Stimulated activated CD8-positive, alpha-beta memory T cell treated with anti-CD3 and anti-CD28 coated beads, Interleukin-4, amount 100 ng/mL, for 4 hours (primary cell): ENCODE measurements at places on chromosomes 2 and 18.

- no peak for DNase-seq
Observed at GRCh38 chr18:25827961-25828561, 262.4 kb downstream of the SS18 start.

- no peak for DNase-seq
Observed at GRCh38 chr2:20582600-20583221, 68.2 kb downstream of the HS1BP3 start.

DNA sequence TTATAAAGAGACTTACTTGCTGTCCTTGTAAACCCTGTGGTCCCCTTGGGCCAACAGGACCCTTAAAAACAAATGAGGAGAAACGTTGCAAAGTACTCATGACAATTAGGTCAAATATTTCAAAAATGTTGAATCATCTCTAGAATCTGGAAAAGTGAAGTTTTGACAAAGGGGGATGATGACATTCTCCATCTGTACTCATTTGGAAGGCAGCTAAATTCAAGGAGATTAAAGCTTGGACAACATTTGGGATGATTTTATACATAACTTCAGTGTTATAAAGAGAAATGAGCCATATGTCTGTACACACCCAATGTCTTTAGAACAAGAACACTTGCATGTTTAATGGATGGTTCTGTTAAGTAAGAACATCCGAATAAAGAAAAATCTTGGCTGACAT, 92.9 kb downstream of the COL5A2 start:
- DNase-seq = no peak

GRCh38 chr2:160351956-160352355, 141.7 kb downstream of the RBMS1 start:
- DNase-seq = no peak

- no peak for DNase-seq
Observed at GRCh38 chr2:182827182-182827879, 39.1 kb downstream of the FRZB start.

DNA sequence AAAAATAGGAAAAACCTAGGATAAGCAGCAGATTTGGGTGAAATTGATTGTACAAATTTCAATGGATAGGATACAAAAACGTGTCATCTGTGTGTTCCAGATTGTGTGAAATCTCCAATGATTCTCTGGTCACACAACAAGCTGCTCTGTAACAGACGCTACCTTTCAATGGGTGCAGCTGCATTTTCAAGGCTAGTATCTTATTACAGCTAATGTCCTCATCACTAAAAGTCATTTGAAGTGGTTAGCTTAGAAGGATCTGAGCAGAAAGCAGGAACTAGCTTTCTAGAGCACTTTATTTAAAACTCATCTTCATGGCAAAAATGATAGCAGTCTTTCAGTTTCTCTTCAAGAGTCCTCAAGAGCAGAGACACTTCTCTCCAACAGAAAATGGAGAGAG, 364.6 kb downstream of the LRP1B start:
- no peak for DNase-seq

DNA sequence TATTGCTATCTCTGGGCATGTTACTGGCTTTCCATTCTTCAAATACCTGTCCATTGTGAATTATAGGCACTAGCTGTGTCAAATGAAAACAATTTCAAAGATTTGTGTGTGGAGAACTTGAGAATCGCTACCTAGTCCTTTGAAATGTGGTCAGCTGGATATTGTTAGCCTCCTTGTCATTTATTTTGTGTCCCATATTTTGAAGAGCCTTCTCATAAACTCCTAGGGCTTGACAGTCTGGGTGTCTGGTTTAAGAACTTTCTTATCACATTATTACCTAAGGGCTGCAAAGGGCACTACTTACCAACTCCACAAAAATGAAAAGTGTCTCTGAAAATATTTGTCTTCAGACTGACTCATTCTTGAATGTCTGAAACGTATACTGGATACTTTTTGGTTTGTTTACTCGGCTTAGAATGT, 50.2 kb downstream of the COL4A3 start:
- DNase-seq = no peak

DNA sequence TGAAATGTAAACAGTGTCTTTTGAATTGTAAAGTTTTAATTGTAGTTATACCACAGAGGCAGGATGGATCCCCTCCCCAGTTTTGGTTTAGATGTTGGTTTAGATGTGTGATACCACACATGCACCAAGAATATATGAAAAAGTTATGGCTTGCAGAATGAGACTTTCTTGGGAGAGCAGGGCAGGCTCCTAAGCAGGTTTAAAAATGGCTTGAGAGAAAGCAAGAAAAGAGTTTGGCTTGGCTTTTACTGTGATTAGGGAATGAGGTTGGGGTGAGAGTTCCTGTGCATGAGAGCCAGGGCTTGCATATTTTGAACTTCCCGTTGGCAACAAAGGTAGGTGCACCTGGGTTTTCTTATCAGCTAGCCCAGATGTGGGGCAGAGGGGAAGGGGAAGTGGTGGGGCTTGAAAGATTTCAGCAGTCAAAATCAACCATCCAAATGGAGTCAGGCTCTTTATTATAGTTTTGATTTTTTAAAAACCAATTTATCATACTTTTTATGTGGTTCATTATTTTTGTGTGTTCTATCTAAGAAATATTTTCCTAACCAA, 246.9 kb downstream of the MTX2 start:
- DNase-seq = no peak

- no peak for DNase-seq
Observed at GRCh38 chr2:201269764-201270163, 9.4 kb downstream of the CASP8 start.

DNA sequence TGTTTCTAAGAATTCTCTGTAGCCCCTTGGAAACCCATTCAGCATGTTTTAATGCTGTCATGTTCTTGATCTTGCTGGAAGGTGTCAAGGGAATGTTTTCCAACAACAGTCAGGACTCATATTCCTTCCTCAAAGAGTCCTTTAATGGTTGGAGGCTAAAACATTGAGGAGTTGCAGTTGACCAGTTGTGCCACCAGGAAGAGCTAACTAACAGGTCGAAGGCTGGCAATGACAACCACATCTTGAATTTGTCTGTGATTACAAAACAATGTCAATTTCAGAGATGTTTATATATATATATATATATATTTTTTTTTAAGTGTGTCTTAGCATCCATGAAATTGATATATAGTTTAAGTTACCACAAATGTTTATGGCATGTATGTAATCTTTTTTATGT, 151.5 kb downstream of the INO80D start:
- DNase-seq = no peak

- no peak for DNase-seq
Observed at GRCh38 chr2:30038419-30038818, 108.4 kb upstream of the YPEL5 start.

GRCh38 chr2:69914950-69915945, at the start of gene MXD1:
MXD1 (plus strand) TSS chr2:69915109; CDS start chr2:69915331, 222 bp downstream.
- DNase-seq = no peak

DNA sequence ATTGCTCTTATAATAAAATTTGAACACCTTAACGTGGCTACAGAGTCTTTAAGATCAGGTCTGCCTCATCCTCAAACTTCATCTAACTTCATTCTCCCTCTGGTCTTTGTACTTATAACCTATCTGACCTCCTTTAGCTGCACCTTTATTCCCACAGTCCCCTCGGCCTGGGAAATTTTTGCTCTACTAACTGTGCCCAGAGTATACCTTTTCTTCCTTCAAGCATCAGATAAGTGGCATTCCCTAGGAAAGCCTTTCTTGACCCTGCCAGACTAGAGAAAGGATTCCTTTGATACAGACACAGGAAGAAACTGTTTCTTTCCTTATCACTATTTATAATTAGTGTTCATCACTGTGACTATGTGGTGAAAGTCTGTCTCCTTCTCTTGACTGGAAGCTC, 79.2 kb upstream of the RPRM start:
- DNase-seq = no peak

DNA sequence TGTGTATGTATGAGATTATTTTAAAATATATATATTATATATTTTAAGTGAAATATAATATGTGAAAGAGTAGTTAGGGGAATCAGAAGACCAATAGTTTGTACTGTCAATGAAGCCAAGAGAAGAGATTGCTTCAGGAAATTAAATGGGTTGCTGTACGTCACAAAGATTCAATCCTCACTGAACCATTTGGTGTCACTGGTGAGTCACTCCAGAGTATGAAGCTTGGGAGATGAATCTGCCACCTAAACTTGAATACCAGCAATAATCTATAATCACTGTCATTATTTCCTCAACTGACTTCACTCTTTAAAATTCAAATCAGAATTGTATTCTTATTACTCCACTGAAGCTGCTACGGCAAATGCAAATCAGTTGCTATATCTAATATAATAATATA, 41.9 kb upstream of the SCN9A start:
- no peak for DNase-seq

DNA sequence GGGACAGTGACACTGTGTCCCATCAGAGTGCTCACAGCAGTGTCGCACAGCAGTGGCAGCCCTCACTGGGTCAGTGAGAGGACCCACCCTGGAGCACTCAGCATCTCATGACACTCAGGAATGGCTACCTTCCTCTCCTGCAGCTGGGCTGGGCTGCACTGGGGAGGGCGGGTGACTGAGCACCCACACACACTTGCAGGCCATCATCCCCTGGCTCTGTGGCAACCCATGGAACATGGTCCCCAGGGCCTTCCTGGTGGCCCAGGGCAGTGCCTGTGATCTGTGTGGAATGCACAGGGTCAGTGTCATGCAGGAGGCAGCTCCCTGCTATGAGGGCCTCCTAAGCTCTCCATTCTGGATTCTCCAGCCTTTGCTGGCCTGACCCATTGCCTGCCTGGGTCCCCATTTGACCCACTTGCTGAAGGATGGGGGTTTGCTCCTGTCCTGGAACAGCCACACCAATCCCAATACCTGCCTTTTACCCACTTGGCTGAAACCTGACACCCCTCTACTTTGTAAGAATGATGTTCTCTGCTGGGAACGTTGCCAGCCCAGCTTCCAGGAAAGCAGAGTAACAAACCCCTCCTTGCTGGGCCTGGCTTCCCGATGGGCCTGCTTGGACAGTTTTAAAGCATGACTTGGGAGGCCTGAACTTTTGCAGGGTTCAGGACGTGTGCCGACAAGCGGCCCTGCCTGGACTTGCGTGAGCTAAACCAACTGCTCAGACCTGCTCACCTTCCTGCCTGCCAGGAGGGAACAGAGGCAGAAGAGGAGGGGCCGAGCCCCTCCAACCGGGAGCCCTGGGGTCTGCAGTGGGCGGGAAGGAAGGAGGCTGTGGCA, 13.7 kb downstream of the HS6ST1 start:
- DNase-seq = no peak

- DNase-seq = no peak
Observed at GRCh38 chr2:23691106-23691470, 235.8 kb downstream of the ATAD2B start.

- no peak for DNase-seq
Observed at GRCh38 chr2:201931475-201931874, 102.2 kb upstream of the FZD7 start.

DNA sequence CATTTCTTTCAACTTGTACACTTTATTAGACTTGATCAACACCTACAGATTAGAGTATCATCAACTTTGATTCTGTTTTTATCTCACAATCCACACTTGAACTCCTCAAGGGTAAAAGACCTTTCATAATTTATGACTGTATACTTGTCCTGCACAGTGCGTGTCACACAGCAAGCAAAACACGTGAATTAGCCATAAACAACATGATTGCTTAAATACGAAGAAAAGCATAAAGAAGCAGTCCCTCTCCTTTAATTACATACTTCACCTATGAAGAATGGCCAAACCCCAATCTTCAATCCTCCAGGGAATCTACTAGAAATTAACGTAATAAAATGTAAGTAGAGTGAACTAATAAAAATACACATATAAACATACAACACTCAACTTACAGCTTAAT, 13.6 kb downstream of the TMX3 start:
- no peak for DNase-seq

DNA sequence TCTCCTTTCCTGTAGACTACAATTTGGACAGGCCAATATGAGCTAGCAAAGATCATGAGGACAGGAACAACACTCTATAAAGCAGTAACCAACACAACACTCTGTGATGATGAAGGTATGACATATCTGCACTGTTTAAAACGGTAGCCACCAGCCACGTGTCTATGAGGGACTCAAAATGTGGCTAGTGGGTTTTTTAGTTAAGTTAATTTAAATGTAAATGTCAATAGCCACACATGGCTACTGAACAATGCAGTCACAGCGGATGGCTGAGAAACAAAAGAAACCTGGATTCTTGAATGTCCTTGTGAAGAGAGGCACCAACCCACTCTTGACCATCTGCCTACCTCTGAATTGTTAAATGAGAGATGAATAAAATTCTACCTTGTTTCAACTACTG, 33.9 kb downstream of the FANCL start:
- no peak for DNase-seq

DNA sequence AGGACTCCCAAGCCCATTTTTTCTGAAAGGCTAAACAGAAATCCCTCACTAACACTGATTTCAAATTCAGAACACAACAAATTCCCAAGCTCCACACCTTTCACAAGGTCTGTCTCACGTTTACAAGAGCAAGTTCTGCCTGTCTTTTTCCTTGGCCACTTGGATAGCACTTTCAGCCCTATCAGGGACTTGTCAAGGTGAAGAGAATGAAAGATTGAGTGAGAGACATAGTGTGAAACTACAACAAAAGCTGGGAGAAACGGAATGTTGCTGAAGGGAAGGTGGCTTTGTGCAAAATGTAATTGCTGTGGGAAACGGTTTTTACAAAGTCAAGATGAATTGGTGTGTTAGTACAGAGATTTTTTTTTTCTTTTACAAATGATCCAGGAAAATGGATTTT, 89.4 kb upstream of the GATA6 start:
- DNase-seq = no peak

DNA sequence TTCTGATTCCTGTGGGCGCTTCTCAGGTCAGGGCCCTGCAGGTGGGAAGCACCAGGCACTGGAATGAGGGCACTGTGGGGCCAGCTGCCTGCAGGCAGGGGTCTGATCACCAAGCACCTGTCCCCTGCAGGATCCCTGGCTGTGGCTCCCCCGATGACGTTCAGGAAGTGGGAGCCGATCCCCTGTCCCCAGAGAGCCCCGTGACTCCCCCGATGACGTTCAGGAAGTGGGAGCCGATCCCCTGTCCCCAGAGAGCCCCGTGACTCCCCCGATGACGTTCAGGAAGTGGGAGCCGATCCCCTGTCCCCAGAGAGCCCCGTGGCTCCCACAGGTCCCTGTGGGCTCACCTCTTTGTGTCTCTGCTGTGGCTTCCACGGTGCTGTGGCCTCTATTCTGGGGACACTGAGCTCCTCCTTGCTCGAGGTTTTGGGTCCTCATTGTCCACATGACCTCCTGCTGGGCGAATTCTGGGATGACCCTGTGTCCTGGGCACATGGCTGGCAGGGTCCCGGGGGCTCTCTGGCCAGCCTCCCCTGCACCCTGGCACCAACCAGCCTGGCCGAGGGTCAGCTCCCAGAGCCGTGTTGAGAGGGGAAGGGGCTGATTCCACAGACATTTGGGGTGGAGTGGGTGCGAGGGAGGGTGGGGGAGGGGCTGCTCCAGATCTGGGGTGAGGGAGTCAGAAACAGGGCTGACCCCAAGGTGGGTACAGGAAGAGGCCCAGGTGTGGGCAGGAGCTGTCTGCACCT, 4.8 kb downstream of the NEU4 start:
- DNase-seq = no peak

- DNase-seq = no peak
Observed at GRCh38 chr2:112985090-112985489, 7.3 kb downstream of the IL36G start.
